IMR-90 (cell line): ENCODE measurements at places on chromosomes 6 and 20. TPM values are rescaled to one million over a fixed set of nuclear protein-coding genes. Genes with fewer than 3 reads are reported as not detected.

Gene PNLDC1
- not detected in 2 replicates for total RNA-seq

Gene TREML2
- not detected in 2 replicates for total RNA-seq

Gene SIRPB1
- 0.56 and 0.90 TPM in 2 replicates for total RNA-seq

Gene HLA-DOB
- 0.28 and 0.36 TPM in 2 replicates for total RNA-seq

Gene GSTA1
- 0.18 and 0.28 TPM in 2 replicates for total RNA-seq

Gene RIPOR3
- 0.28 and 0.54 TPM in 2 replicates for total RNA-seq

Gene TRIM15
- total RNA-seq = not detected in 2 replicates

Gene OR2B6
- not detected in 2 replicates for total RNA-seq

Gene TMEM217
- 1.4 TPM in 2 replicates for total RNA-seq

Gene DSN1
- 16.3 and 18.3 TPM in 2 replicates for total RNA-seq

Gene SH3BGRL2
- 5.6 and 9.7 TPM in 2 replicates for total RNA-seq

Gene COL21A1
- not detected in 2 replicates for total RNA-seq

Gene NMBR
- not detected in 2 replicates for total RNA-seq

Gene KPNA5
- total RNA-seq = 5.9 and 9.4 TPM in 2 replicates

Gene BANF2
- not detected in 2 replicates for total RNA-seq

Gene UNC93A
- not detected in 2 replicates for total RNA-seq

Gene EDN3
- not detected in 2 replicates for total RNA-seq

Gene CLPSL2
- total RNA-seq = not detected in 2 replicates

Gene DDO
- 0.18 and 0.28 TPM in 2 replicates for total RNA-seq

Gene FOXA2
- total RNA-seq = not detected in 2 replicates

Gene OR2H1
- not detected in 2 replicates for total RNA-seq

Gene ARHGAP40
- not detected in 2 replicates for total RNA-seq

Gene GNRH2
- total RNA-seq = 0.18 and 0.28 TPM in 2 replicates

Gene PXDC1
- total RNA-seq = 66.4 and 72.2 TPM in 2 replicates

Gene MAP7
- total RNA-seq = 0.28 and 0.36 TPM in 2 replicates

Gene APCDD1L
- total RNA-seq = 2.2 and 2.5 TPM in 2 replicates

Gene NKAPL
- total RNA-seq = 0.54 and 0.83 TPM in 2 replicates

Gene RBBP8NL
- not detected in 2 replicates for total RNA-seq

Gene ZNF831
- not detected in 2 replicates for total RNA-seq

Gene CD109
- 5.0 and 7.2 TPM in 2 replicates for total RNA-seq

Gene LBP
- not detected in 2 replicates for total RNA-seq

Gene SLA2
- not detected in 2 replicates for total RNA-seq

Gene MED20
- 35.6 and 38.2 TPM in 2 replicates for total RNA-seq

Gene RIPOR2
- total RNA-seq = 0.83 and 1.1 TPM in 2 replicates

Gene UBE2J1
- 35.3 and 37.8 TPM in 2 replicates for total RNA-seq
